ENCODE measurements at places on chromosomes 7 and 10. TPM values are rescaled to one million over a fixed set of nuclear protein-coding genes. Genes with fewer than 3 reads are reported as not detected.
A peak's percentile ranks its signal among the peaks of the same experiment; 100 is the strongest.

DNA sequence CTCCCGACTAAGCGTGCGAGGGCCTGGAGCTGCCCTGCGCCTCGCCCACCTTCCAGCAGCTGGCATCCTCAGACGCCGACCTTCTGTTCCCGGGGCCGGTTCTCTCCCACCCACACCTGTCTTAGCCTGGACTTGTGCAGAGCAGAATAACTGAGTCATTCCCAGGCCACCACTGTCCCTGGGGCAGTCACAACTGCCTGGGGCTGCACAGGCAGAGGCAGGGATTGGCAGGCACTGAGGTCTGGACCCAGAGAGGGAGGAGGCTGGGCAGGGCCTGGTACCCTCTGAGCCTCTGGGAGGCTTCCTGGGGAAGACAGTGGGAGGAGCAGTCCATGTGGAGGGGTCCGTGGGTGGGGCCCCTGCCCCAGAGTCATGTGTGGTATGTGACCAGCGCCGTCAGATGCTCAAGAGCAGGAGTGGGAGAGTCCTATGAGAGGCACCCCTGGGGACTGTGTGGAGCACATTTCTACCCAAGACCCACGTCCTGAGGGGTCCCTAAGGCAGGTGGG lies 74.3 kb downstream of the NKX6-2 start:
- no peak for DNase-seq

- peak; percentile 56 for DNase-seq
Measured at GRCh38 chr10:75403939-75404814, 2.6 kb upstream of the ZNF503 start.

GRCh38 chr7:143172354-143172753 lies 10.9 kb upstream of the TAS2R39 start:
- peak; percentile 66 for DNase-seq

- DNase-seq = no peak
Measured at GRCh38 chr10:68759967-68760366, 38.9 kb downstream of the CCAR1 start.

GRCh38 chr7:38054199-38054598 lies 123.8 kb upstream of the STARD3NL start:
- DNase-seq = no peak

DNA sequence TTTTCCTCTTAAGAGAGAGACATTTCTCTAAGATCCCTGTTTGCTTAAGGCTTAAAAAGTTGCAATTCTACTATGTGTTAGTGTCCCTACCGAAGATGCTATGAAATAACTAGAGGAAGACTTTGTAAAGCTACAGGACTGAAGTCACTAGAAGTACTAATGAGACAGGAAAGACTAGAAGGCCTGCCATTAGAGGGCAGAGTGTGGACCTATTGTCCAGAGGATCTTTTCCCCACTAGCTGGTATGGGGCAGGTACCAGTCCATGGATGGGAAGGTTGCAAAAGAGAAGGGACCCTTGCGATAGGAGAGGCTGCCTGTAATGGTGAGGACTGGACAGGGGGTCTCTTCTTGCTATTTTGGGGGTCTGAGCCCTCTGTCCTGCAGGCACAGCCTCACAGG lies 178.1 kb downstream of the TMEM178B start:
- no peak for DNase-seq

- no peak for DNase-seq
Measured at GRCh38 chr7:106566196-106566595, 94.8 kb downstream of the CCDC71L start.

DNA sequence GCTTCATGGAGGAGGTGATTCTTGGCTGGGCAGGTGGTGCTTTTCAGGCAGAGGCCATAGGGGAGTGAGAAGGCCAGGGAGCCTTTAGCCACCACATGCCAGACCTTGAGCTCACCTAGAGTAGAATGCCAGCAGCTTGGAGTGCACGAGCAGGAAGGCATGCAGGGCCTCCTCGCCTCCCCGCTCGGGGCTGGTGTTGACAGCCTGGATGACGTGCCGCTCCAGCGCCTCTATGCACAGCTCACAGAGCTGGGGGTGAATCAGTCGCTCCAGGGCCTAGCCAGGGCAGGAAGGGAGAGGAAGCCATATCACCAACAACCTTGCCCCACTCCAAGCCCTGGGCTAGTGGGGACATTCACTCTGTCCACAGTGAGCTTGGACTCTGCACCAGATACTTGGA lies 15.7 kb downstream of the HPS1 start:
- DNase-seq = no peak

DNA sequence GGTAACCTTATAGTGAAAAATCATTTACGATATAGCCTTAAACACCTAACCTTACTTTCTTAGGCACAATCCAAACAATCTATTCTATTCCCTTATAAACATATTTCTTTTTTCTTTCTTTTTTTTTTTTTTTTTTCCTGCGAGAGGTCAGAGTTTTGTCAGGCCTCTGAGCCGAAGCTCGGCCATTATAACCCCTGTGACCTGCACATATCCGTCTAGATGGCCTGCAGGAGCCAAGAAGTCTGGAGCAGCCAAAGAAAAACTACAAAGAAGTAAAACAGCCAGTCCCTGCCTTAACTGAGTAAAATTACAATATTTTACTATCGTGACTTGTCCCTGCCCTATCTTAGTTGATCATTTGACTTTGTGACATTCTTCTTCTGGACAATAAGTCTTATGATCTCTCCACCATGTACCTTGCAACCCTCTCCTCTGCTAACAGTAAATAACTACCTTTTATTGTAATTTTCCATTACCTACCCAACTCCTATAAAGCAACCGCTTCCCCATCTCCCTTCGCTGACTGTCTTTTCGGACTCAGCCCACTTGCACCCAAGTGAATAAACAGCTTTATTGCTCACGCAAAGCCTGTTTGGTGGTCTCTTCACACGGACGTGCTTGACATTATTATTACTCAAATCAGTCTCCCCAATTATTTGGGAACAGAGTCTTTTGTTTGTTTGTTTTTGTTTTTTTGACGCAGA lies 64.5 kb downstream of the AOAH start:
- DNase-seq = no peak

DNA sequence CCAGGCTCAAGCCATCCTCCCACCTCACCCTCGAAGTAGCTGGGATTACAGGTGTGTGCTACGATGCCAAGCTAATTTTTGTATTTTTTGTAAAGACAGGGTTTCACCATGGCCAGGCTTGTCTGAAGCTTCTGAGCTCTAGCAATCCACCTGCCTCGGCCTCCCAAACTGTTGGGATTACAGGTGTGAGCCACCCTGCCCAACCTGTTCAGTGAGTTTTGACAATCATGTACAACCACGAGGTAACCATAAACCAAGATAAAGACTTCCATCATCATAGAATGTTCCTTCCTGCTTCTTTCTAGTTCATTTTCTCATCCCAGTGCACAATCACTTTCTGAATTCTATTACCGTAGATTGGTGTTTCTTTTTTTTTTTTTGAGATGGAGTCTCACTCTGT lies 30.5 kb upstream of the MKRN1 start:
- DNase-seq = peak; percentile 77

DNA sequence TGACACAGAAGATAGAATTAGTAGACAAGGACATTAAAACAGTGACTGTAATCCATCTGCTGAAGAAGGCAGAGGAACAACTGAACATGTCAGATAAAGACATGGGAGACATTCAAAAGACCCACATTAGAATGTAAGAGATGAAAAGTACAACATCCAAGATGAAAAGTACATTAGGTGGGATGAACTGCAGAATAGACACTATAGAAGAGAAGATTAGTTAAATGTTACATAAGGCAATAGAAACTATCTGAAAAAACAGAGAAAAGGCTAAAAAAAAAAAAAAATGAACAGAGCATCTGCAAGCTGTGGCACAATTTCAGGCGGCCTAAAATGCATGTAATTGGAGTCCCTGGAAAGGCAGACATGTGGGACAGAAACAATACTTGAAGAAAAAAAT lies 21.6 kb downstream of the NUB1 start:
- DNase-seq = no peak

DNA sequence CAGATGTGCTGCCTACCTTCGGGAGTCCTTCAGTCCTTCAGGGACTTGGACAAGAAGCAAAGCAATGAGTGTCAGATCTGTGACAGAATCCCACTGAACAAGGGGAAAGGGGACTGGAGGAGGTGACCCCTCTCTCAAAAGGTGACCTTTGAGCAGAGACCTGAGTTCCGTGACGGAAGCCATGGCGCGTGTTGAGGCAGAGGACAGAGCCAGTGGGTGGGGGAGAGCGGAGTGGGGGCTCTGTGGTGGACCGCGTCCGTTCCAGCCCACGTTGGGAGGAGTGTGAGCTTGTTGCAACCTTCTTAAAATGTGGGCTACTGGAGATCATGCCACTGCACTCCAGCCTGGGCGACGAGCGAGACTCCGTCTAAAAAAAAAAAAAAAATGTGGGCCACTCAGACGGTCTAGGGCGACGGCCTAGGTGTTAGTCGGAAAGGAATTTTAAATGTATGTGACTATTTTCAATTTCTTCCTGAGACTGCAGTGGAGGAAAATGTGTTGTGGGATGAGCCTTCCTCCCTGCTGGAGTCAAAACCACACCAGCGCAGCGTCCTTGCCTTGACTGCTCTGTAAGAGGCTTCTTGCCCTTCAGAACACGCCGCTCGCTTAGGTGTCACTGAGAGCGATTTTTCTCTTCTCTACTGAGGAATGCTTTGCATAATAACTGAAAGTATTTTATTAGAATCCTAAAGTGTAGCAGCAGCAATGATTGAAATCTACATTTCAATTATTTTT lies 272.7 kb downstream of the CELF2 start:
- DNase-seq = no peak

DNA sequence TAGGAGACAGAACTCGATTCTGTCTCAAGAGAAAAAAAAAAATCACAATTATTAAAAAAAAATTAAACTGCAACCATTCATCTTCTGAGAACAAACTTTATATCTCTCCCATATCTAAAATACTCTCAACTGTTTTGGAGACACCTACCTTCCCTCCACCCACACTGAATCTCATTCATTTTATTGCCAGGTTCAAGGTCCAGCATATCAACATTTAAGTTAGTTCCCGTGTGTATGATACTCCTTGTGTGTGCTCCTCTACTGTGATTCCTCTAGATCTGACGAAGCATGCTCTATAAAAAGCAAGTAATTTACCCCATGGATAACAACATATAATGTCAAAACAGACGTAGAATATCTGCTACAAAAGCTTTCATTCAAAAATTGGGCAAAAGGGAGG lies 351.8 kb upstream of the SORCS1 start:
- no peak for DNase-seq

- no peak for DNase-seq
Measured at GRCh38 chr10:82674036-82674435, 799.0 kb downstream of the NRG3 start.

- no peak for DNase-seq
Measured at GRCh38 chr7:772861-773621, 46.0 kb upstream of the PRKAR1B start.

DNA sequence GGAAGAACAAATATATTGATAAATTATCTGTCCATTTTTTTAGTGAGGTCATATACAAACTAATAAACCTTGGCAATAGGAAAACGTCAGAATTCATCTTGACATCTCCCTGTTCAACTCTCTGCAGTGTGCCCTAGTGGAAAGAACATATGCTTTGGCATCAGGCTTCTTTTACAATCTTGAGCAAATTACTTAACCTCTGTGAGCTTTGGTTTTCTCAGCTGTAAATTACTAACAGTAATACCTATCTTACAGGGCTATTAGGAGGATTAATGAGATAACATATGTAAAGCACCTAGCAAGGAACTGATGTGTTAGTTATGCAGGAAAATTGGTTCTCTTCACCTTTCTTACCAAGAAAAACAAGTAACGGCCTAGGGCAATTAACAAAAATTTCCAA lies 161.8 kb downstream of the PHTF2 start:
- no peak for DNase-seq

DNA sequence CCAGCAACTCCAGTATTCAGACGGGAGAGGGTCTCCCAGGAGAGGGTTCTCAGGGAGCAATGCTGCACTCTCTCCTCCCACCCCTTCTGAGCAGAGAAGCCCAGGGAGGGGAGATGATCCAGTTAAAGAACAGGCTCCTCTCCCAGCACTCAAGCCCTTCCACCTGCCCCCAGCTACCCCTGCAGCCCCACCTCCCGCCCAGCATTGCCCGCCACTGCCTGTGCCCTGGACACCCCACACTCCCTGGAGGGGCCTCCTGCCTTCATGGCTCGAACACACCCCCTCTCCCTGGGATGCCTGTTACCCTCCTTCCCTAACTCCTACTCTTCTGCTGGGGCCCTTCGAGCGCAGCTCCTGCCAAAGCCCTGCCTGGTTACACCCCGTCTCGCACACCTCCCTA lies 66.8 kb downstream of the ELFN1 start:
- no peak for DNase-seq

GRCh38 chr10:133196936-133197758 lies 32.9 kb upstream of the UTF1 start:
- DNase-seq = no peak

GRCh38 chr10:78416031-78417011 lies 382.7 kb downstream of the RPS24 start:
- DNase-seq = no peak

Gene USP6NL
- 18.3 TPM for total RNA-seq

Gene GHRHR
- not detected for total RNA-seq

Gene ZNF736
- 9.6 TPM for total RNA-seq

Gene GDF2
- not detected for total RNA-seq

Gene HDAC9
- 21.7 TPM for total RNA-seq

Gene SMKR1
- total RNA-seq = not detected

Gene PTPN20
- 1.8 TPM for total RNA-seq

Gene ARMS2
- not detected for total RNA-seq

Gene ZPBP
- total RNA-seq = not detected
